Type B pancreatic cell (in vitro differentiated cells): ENCODE measurements at places on chromosomes 11 and 22. TPM values are rescaled to one million over a fixed set of nuclear protein-coding genes. Genes with fewer than 3 reads are reported as not detected.

The IFITM10 gene
- 3.4 and 7.4 TPM in 2 replicates for total RNA-seq

The THRSP gene
- not detected in 2 replicates for total RNA-seq

The IGF2 gene
- total RNA-seq: 2,350 and 3,865 TPM in 2 replicates

- peak; percentile 62 for DNase-seq
- no peaks in the 10 kb centered on the region for H3K36me3 ChIP-seq
- H3K4me3 ChIP-seq: no peak overlapping the region
- no peaks in the 10 kb centered on the region for H3K4me1 ChIP-seq
These were observed 83.3 kb downstream of the DGCR2 start for GRCh38 chr22:19038728-19039447.

- no peak overlapping the region for H3K4me3 ChIP-seq
- H3K4me1 ChIP-seq: no peaks in the 10 kb centered on the region
These were observed 45.4 kb downstream of the METTL15 start for GRCh38 chr11:28153586-28153985.

DNA sequence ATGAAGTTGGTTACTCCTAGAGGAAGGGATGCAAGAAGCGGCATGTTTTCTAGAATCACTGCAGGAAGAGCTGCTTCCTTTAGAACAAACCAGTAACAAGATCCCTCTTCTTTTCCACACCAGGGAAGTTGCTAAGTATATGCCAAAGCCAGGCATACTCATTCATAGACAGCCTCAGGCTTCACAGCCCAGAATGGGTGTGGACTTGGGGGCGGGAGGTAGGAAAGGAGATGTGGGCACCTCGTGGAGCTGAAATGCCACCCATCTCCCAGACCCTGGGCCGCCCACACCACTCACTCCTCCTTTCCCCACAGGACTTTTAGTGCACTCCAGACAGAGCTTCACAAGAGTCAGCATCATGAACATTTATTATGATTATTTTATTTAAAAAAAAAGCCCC, 16.0 kb upstream of the TMEM121B start:
- peaks cover 10% of the 10 kb centered on the region for H3K36me3 ChIP-seq
- no peaks in the 10 kb centered on the region for H3K4me1 ChIP-seq
